ENCODE measurements at places on chromosomes 5 and 9.

- no peaks in the 10 kb centered on the region for H3K36me3 ChIP-seq
- no peak overlapping the region for H3K4me3 ChIP-seq
- H3K27me3 ChIP-seq, result peaks cover 14% of the 10 kb centered on the region
These were observed 3.5 kb upstream of the BHMT start for GRCh38 chr5:79108086-79108485.

DNA sequence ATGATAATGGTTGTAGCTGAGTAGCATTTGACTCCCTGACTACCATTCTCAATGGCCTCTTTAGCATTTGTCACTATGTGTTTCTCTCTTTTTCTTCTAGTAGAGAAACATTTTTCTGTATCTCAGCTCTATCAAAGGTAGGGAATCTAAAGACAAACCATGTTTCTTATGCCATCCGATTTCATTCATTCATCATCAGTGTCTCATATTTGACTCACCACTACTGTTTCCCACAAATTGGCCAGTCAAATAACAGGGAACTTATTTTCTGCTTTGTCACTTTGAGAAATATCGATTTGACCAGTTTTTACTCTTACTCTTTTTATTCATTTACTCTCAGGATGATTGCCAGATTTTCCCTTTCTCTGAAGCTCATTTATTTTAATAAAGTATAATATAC, 282.3 kb downstream of the TMEM167A start:
- no peak overlapping the region for H3K4me3 ChIP-seq
- no peaks in the 10 kb centered on the region for H3K27me3 ChIP-seq
- no peak overlapping the region for H3K27ac ChIP-seq
- DNase-seq, result no peak
- H3K36me3 ChIP-seq, result no peaks in the 10 kb centered on the region

DNA sequence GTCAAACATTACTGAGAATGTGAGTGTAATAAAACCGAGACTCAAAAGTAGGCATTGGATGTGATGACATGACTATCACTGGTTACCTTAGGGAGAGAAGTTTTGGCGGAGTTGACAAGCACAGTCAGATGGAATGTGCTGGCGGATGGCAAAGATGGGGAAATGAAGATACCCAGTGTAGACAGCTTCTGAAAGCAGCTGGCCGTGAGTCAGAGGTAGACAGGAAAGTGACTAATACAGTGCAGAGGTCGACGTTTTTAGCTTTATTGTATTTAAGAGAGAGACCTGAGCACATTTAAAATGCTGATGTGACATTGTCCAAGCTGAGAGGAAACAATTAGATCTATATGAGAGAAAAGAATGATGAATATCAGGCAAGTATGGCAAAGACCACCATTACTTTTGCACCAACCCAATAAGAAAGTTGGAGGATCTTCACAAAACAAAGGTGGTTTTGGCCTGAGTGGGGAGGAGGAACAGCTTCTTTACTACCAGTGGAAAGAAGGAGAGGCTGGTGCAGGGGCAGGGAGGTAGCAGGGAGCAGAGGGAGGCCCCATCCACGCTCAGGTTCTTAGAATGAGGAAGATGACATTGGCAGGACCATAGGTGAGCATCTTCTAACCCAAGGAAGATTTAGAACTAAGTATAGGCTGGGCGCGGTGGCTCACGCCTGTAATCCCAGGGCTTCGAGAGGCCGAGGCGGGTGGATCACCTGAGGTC, 36.7 kb upstream of the KCNIP1 start:
- H3K4me3 ChIP-seq, result no peak overlapping the region
- no peaks in the 10 kb centered on the region for H3K4me1 ChIP-seq
- no peaks in the 10 kb centered on the region for H3K27me3 ChIP-seq
- no peak for DNase-seq
- H3K27ac ChIP-seq, result no peak overlapping the region

DNA sequence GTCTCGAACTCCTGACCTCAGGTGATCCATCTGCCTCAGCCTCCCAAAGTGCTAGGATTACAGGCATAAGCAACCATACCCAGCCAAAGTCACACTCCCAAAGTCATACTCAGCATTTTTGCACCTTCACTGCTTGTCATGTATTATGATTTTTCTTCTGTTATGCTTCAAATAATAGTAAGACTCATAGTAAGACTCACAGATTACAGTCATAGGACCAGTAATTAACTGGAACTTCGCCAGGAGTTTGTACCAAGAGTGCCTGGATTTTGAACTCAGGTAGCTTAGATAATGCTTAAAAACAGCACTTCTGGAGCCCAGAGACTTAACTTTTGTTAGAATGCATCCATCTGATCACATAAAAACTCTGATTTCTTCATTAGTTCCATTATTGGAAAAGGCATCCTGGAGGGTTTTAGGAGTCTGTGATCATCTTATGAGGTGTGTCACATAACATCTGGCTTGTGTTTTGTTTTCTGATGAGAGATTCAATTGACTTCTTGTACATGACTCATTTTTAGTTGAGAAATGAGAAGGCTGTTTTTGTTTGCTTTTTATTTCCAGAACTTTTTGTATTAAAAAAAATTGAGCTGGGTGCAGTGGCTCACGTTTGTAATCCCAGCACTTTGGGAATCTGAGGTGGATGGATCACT, 131.5 kb downstream of the ADAMTS19 start:
- H3K27me3 ChIP-seq, result no peaks in the 10 kb centered on the region
- no peaks in the 10 kb centered on the region for H3K4me1 ChIP-seq
- no peak overlapping the region for H3K27ac ChIP-seq

GRCh38 chr9:101162231-101162630, 133.7 kb downstream of the PLPPR1 start:
- no peak for DNase-seq
- no peaks in the 10 kb centered on the region for H3K36me3 ChIP-seq
- no peaks in the 10 kb centered on the region for H3K4me1 ChIP-seq
- no peak overlapping the region for H3K27ac ChIP-seq
- no peak overlapping the region for H3K4me3 ChIP-seq

DNA sequence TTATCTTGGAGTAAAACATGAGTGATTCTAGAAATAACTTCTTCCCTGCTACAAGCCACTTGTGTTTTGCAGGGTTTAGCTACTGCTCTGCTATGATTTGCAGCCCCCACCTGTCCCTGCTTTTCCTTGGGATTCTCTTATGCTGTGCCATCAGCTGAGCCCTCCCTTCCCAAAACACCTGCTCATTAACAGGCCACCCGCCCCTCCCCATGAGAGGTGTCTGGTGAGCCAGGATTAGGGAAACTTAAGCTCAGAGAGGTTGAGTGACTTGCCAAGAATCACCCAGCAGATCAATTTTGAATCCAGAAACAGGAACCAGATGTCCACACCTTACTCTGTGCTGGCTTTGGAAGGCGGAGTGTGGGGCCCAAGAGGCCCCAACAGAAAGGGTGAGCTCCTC, 111.7 kb upstream of the CXCL14 start:
- H3K36me3 ChIP-seq, result peaks cover 3% of the 10 kb centered on the region
- no peak overlapping the region for H3K4me3 ChIP-seq
- DNase-seq, result no peak

DNA sequence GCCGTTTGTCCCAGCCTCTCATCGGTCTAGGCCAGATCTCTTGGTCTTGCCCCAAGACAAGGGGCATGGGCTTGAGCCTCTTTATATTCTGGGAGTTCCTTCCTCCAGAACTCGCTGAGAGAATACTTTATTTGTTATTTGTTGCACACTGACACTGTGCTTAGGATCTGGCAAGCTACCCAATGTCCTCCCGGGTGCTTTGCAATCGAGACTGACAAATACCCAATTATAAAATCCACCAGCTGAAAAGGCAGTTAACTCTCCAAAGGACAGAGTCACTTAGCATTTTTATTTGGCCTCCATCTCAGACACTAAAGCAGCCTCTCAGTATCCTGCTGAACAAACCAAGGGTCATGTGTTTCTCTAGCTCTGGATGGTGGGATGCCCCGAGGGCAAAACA, 500.2 kb upstream of the DAP start:
- H3K27ac ChIP-seq, result no peak overlapping the region
- H3K27me3 ChIP-seq, result no peaks in the 10 kb centered on the region
- H3K4me1 ChIP-seq, result peaks cover 3% of the 10 kb centered on the region
- no peaks in the 10 kb centered on the region for H3K36me3 ChIP-seq

DNA sequence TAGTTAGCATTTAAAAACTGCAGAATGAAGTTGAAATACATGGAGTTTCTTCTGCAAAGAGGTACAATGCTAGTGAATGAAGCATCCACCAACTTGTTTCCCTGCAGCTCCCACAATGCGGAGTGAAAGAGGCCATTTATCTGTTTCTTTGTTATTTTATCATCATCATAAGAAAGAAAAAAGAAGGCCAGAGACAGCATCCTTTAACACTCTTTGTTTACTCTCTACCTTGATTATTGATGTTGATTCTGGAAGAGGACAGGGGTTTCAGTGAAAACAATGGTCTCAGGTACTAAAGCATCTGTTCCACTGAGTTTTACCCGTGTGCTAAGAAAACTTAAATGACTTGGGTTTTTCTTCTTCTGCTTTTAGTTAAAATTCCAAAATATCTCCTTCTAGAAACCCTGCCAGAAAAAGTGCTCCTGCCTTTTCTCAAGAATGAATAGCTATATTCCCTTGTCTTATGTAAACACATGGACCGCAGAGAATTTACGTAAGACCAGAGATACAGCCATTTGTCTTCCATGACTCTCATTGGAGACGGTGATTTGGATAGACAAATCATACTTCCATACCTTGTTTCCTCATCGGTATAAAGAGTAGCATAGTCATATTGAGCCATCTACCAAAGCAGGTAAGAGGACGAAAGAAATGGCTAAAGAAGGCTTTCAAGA, 81.1 kb downstream of the EFNA5 start:
- H3K27me3 ChIP-seq, result peaks cover 3% of the 10 kb centered on the region
- no peak overlapping the region for H3K27ac ChIP-seq
- H3K4me1 ChIP-seq, result no peaks in the 10 kb centered on the region

DNA sequence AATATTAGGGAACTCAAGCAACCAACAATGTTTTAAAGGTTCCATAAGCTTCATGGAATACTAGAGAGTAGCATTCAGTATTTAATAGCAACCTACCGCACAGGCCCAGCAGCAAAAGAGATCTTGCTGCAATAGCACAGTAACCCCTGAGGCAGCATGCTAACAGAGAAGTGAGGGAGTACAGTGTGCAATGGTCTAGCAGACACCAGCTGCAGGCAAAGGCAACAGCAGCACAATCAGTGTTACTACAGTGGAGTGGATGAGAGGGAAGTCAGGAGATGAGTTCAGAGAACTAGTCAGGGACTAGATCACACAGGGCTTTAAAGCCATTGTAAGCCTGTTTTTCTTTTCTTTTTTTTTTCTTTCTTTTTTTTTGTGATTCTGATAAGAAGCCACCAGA, 2.8 kb downstream of the TICAM2 start:
- H3K4me3 ChIP-seq, result no peak overlapping the region
- H3K27ac ChIP-seq, result peak overlapping the region; percentile 71
- H3K27me3 ChIP-seq, result peaks cover 6% of the 10 kb centered on the region
- no peaks in the 10 kb centered on the region for H3K36me3 ChIP-seq

GRCh38 chr5:149936700-149937091, 7.9 kb downstream of the PDE6A start:
- H3K4me1 ChIP-seq, result no peaks in the 10 kb centered on the region
- H3K36me3 ChIP-seq, result no peaks in the 10 kb centered on the region
- no peak for DNase-seq
- no peak overlapping the region for H3K27ac ChIP-seq
- peaks cover 2% of the 10 kb centered on the region for H3K27me3 ChIP-seq

- no peaks in the 10 kb centered on the region for H3K36me3 ChIP-seq
- H3K27me3 ChIP-seq, result no peaks in the 10 kb centered on the region
- H3K4me1 ChIP-seq, result no peaks in the 10 kb centered on the region
- no peak overlapping the region for H3K27ac ChIP-seq
- H3K4me3 ChIP-seq, result no peak overlapping the region
- no peak for DNase-seq
These were observed 744.8 kb downstream of the KCTD16 start for GRCh38 chr5:144915452-144915851.

DNA sequence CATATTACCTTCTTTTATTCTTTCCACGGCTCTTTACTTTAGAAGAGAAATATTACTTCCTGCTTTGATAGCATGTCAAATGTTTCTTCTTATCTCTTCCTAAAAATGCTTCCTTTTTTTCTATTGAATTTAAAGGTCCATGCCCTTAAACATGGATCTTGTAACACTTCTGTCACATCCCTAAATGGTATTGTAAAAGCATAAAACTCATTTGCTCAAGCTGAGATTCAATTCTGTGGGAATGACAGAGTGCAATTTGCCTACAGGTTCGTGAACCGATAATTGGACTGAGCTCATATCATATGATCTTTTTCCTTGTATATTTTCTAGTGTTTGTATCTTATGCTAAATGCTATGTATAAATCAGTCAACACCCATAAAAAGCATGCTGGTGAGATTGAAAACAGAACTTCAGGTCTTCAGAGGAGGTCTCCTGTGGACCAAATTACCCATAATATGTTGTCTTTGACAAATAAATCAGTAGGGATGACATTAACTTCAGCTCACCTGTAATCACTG, 429.3 kb downstream of the TMEM232 start:
- H3K27me3 ChIP-seq, result peaks cover 2% of the 10 kb centered on the region
- DNase-seq, result no peak
- H3K27ac ChIP-seq, result no peak overlapping the region
- no peaks in the 10 kb centered on the region for H3K4me1 ChIP-seq
- no peaks in the 10 kb centered on the region for H3K36me3 ChIP-seq

- DNase-seq, result no peak
- H3K27me3 ChIP-seq, result no peaks in the 10 kb centered on the region
- H3K4me1 ChIP-seq, result no peaks in the 10 kb centered on the region
- no peak overlapping the region for H3K4me3 ChIP-seq
These were observed 303.7 kb downstream of the CCDC171 start for GRCh38 chr9:15856591-15856990.

GRCh38 chr5:123075521-123076163, 13.4 kb upstream of the PRDM6 start:
- no peak overlapping the region for H3K4me3 ChIP-seq
- H3K27me3 ChIP-seq, result no peaks in the 10 kb centered on the region
- H3K36me3 ChIP-seq, result no peaks in the 10 kb centered on the region
- no peak for DNase-seq
- H3K4me1 ChIP-seq, result no peaks in the 10 kb centered on the region
- no peak overlapping the region for H3K27ac ChIP-seq

DNA sequence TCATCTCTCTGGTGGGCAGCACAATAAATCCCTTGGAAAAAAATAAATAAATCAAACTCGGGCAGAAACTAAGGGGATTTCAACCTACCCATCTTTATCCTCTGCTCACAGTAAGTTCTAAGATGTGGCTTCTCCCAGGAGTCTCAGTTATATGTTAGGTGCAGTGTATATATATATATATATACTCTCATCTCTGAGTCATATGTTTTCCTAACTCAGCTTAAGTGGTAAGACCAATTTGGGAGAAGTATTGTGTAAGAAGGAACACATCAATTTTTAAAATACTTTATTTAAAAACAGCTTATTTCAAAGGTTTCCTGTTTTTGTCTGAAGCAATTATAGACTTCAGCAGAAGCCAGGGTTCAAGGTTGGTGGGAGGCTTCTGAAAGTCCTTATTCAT, 20.3 kb upstream of the OSMR start:
- H3K4me3 ChIP-seq, result no peak overlapping the region
- H3K27me3 ChIP-seq, result peaks cover 2% of the 10 kb centered on the region
- no peaks in the 10 kb centered on the region for H3K36me3 ChIP-seq
- H3K4me1 ChIP-seq, result no peaks in the 10 kb centered on the region
- no peak for DNase-seq
- no peak overlapping the region for H3K27ac ChIP-seq

GRCh38 chr5:66367814-66368541, 223.9 kb downstream of the SREK1 start:
- H3K36me3 ChIP-seq, result no peaks in the 10 kb centered on the region
- no peak for DNase-seq
- no peak overlapping the region for H3K4me3 ChIP-seq
- H3K4me1 ChIP-seq, result no peaks in the 10 kb centered on the region
- peaks cover 9% of the 10 kb centered on the region for H3K27me3 ChIP-seq
- H3K27ac ChIP-seq, result no peak overlapping the region
